Muscle of leg (tissue), 16 donors: ENCODE measurements at places on chromosomes 1 and 21. TPM values are rescaled to one million over a fixed set of nuclear protein-coding genes. Genes with fewer than 3 reads are reported as not detected.

DNA sequence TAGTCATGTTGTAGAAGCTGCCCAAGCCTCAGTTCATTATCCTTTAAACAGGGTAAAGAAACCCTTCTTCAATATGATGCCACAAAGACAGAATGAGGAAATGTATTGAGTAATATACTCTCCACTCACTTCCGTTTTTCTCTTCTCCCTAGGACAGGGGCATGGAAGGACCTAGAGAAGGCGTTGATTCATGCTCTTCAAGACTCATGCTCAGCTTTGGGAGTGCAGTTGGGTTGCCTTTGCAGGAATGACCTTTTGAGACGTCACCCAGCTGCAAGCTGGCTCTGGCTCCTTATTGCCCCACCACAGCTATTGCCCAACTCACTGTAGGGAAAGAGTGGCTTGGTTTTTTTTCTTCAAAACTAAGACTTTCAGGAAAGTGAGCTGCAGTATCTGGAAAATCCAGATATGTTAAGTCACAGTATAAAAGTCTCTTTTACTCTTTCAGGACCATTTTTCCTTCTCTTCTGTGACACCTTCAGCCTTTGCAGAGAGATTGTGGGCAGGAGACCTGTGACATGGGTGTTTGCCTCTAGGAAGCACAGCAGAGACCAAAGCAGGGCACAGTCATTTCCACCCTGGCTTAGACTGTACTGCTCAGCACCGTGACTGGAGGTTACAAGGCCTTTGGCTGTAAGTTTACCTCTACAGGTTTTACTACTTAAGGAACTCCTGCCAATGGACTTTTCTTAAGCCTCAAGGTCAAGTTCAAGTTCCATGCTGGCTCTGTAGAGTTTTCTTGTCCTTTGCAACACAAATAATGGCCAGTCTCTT is 39.5 kb downstream of the XCL2 start:
- peak; percentile 69 for DNase-seq

GRCh38 chr1:197774466-197775281 is 606 bp downstream of the DENND1B start:
- DNase-seq: peak; percentile 65

Gene ORC1
- 2.9 TPM for total RNA-seq

- peak; percentile 2 for DNase-seq
These were observed 29.9 kb downstream of the FAF1 start for GRCh38 chr1:50930193-50930592.

GRCh38 chr21:28136656-28137255 is 855.9 kb downstream of the LTN1 start:
- no peak for DNase-seq

Gene CDC73
- 13.8 TPM for total RNA-seq

- no peak for DNase-seq
These were observed 102.0 kb downstream of the NMNAT2 start for GRCh38 chr1:183315991-183316758.

Gene NHLH1
- total RNA-seq: 0.04 TPM

GRCh38 chr1:243686159-243686558 is 163.9 kb downstream of the AKT3 start:
- DNase-seq: no peak

DNA sequence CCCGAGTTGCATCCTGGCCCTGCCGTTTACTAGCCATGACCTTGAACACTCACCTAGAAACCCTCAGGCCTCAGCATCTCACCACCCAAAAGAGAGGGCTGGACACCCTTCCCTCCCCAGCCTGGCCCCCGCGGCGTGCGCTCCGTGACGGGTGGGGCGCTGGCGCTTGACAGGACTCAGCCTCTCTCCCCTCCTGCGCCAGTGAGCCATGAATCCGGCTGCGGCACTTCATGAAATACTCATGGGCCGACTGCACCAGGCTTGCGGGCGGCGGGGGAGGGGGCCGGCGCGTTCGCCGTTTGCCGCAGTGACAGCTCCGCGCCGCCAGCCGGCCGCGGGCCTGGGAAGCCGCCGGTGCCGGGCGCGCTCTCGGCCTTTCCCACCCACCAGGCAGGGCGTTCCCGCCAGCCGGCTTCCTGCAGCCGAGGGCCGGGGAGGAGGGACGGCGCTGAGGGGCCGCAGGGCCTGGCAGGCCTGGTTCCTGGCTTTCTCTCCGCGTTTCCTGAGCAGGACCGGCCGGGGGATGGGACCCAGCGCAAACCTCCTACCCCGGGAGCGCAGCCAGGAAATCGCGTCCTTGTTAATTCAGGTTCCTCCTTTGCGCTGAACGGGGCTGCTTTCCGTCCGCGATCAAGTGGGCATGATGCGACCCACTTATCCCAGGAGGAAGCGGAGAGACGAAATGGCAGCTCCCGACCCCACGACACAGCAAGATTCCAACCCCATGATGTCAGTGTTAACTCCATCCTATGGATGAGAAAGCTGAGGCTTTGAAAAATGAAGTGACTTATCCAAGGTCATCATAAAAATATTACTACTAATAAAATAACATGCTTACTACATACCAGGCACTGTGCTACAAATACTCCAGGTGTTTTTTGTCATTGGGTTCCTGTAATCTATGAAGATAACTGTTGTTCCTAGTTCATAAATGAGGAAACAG is 9.1 kb upstream of the LUZP1 start:
- DNase-seq: peak; percentile 86

Gene EDARADD
- total RNA-seq: 0.18 TPM

Gene FCAMR
- not detected for total RNA-seq

- peak; percentile 96 for DNase-seq
These were observed 442.6 kb downstream of the DSCAM start for GRCh38 chr21:40404396-40404800.

Gene FMO2
- 0.44 TPM for total RNA-seq

DNA sequence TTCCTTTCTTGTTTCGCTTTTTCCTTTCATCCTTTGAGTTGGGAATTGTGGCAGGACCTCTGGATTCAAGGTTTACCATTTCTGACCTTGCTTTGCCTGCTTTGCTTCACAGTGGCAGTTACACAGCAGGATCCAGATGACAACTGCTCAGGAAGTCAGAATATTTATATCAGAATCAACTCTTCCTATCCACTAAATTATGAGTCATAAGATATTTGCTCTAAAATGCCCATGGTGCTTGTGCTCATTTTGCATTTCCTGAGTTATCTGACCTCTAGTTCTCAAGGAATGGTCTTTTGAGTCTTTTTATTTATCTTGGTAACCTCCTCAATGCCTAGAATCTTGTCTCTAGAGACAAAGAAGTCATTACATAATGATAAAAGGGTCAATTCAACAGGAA is 290.8 kb downstream of the LRRC7 start:
- no peak for DNase-seq

Gene PKP1
- 3.3 TPM for total RNA-seq

GRCh38 chr1:69320757-69321211 is 246.9 kb upstream of the LRRC7 start:
- no peak for DNase-seq

DNA sequence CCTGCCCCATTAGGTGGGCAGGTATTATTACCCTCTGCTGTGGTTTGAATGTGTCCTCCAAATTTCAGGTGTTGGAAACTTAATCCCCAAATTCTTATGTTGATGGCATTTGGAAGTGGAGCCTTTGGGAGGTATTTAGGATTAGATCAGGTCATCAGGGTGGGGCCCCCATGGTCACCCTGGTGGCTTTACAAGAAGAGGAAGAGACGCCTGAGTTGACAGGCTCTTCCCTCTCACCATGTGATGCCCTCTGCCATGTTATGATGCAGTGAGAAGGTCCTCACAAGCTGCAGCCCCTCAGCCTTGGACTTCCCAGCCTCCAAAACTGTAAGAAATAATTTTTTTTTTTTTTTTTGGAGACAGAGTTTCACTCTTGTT is 8.8 kb upstream of the THEMIS2 start:
- no peak for DNase-seq

DNA sequence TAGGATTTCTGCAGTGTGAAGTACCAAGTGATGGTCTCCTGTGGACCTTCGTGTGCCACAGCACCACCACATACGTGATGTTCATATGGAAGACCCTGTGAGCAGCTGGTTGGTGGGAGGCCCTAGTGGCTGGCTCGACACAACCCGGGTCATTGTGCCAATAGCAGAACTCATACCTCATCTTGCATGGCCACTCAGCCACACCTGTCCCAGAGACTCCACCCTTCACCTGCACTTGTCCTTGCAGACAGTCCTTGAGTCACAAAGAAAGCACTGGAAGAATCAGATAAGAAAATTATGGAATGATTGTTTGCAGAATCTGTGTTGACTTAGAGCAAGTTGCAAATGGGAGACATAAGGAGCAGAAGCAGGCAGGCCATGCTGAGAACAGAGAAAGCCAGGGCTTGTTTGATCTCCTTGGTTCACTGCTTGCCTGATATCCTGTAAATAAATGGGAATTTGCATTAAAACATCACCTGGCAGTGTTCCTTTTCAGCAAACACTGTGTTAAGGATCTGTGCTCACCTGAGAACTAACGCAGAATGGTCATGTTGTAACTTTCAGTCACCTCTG is 307.7 kb downstream of the SIPA1L2 start:
- DNase-seq: no peak

- peak; percentile 16 for DNase-seq
These were observed 987 bp downstream of the DYNLT4 start for GRCh38 chr1:44806025-44806703.

GRCh38 chr21:24367936-24368335 is 1239.3 kb downstream of the MRPL39 start:
- DNase-seq: peak; percentile 8
